ENCODE measurements at places on chromosomes 7 and 10. TPM values are rescaled to one million over a fixed set of nuclear protein-coding genes. Genes with fewer than 3 reads are reported as not detected.

SFTPA1 gene
- 0.24 TPM for total RNA-seq

ZNF467 gene
- 7.0 TPM for total RNA-seq

PON3 gene
- total RNA-seq = 0.57 TPM

NACAD gene
- 6.0 TPM for total RNA-seq

FBXO24 gene
- 0.41 TPM for total RNA-seq

TES gene
- 21.2 TPM for total RNA-seq

UPK3BL1 gene
- 8.4 TPM for total RNA-seq

IKZF1 gene
- total RNA-seq = 3.5 TPM

HTR5A gene
- not detected for total RNA-seq

All from Right ventricle myocardium inferior (tissue), 1 donor.